ENCODE measurements at places on chromosomes 12 and 14. TPM values are rescaled to one million over a fixed set of nuclear protein-coding genes. Genes with fewer than 3 reads are reported as not detected.

CCNK gene
- 87.1 TPM for total RNA-seq

CEBPE gene
- not detected for total RNA-seq

- H3K36me3 ChIP-seq: no peaks in the 10 kb centered on the region
- no peak overlapping the region for H3K27ac ChIP-seq
- no peaks in the 10 kb centered on the region for H3K27me3 ChIP-seq
Measured at GRCh38 chr12:78260976-78261375, 430.3 kb downstream of the NAV3 start.

- no peak for DNase-seq
- no peak overlapping the region for H3K4me3 ChIP-seq
- no peaks in the 10 kb centered on the region for H3K36me3 ChIP-seq
- H3K4me1 ChIP-seq: no peaks in the 10 kb centered on the region
Measured at GRCh38 chr12:109539508-109539907, 33.8 kb downstream of the MMAB start.

- peaks cover 11% of the 10 kb centered on the region for H3K4me1 ChIP-seq
- no peak overlapping the region for H3K27ac ChIP-seq
- no peak overlapping the region for H3K4me3 ChIP-seq
- peaks cover 2% of the 10 kb centered on the region for H3K36me3 ChIP-seq
- no peak for DNase-seq
- H3K27me3 ChIP-seq: peaks cover 2% of the 10 kb centered on the region
Measured at GRCh38 chr14:70780396-70781075, 28.8 kb downstream of the MAP3K9 start.

Data from activated T-helper 1 cell treated with anti-CD3 and anti-CD28 coated beads, Interleukin-12 subunit alpha, Interleukin-12 subunit beta, Interleukin-2, Interleukin-4 antibody, amounts not matched to agents 30 ng/mL and 10 ng/mL and 1 ng/mL, durations not matched to agents 14 hours and 24 hours and 36 hours (primary cell).